ENCODE measurements at places on chromosomes 2 and 18. TPM values are rescaled to one million over a fixed set of nuclear protein-coding genes. Genes with fewer than 3 reads are reported as not detected.
A peak's percentile ranks its signal among the peaks of the same experiment; 100 is the strongest.

DNA sequence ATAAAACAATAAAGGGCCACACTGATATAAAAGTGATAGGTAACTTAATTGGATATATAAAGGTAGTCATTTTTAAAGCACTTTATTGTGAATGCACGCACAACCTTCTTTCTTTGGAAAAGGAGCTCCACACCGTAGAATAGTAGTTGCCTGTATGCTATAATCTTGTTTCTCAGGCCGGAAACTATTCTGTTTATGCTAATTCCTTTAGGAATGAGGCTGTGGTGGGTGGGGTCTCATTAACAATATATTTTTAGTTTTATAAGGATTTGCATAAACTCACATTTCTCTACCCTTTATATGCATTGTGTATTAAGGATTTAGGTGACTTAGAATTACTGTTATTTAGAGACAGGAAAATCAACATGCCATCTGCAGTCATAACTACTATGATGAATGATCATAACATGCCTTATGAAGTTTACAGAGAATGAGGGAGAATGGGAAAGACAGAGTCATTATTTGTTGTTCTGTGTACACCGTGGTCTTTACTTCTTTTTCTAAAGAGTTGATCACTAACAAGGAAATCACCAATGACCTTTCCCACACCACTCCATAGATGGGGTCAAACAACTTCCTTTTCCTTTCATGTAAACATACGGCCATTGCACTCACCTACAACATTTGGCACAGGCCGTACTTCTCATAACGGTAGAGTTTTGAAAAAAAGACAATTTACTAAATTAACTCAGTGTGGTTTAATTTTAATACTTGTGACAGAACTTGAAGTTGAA is 84.5 kb downstream of the PIEZO2 start:
- DNase-seq, result no peak

DNA sequence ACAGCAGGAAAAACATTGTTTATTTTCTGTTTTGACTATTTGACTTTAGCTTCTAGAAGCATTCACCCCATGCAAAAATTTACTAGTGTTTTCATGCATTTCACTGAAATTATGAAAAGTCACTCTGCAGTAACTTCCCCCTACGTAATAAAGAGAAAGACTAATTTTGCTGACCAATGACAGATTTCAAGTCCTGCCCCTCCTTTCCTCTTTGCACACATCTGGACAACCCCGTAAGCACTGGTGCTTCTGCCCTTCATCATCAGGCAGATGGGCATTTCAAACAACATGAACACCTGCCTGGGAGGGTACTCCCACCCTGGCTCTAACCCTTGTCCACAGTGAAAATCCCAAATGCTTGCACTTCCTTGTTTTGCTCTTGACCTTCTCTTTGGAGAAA is 815.0 kb upstream of the ID2 start:
- H3K4me1 ChIP-seq, result no peaks in the 10 kb centered on the region
- no peak overlapping the region for H3K4me3 ChIP-seq
- no peaks in the 10 kb centered on the region for H3K27me3 ChIP-seq
- no peak for DNase-seq
- H3K36me3 ChIP-seq, result no peaks in the 10 kb centered on the region

DNA sequence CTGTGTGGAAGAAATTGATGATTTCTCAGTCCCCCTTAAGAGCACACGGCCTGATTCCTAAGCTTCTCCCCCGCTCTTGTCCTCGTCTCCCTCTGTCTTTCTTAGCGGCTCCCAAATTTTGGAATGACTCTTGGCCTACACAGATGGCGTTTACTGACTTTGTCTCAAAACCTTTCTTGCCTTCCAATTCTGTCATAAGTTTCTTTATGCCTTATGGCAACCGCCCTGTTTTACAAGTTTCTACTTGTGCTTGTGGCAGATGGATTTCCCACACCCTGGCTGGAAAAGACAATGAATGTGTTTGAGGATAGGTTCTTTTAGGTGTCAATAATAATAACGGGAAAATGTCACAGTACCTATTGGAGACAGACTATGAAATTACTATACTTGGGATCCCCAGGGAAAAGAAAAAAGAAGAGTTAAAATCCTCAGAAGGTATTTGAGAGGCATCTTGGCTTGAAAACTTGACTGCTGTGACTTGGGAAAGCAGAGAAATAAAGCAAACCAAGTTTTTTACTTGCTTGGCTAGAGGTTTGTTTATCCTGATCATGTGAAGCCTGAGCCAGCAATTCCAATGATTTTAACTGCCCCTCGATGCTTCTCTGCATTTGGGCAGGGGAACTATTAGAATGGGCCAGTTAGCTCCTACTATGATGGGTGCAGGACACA is 276.4 kb downstream of the HRH4 start:
- H3K4me3 ChIP-seq, result no peak overlapping the region
- H3K4me1 ChIP-seq, result peaks cover 3% of the 10 kb centered on the region
- no peaks in the 10 kb centered on the region for H3K36me3 ChIP-seq

CD28 gene
- 4.3 TPM for total RNA-seq

- no peak overlapping the region for H3K4me3 ChIP-seq
- H3K36me3 ChIP-seq, result no peaks in the 10 kb centered on the region
- H3K27ac ChIP-seq, result no peak overlapping the region
- H3K4me1 ChIP-seq, result no peaks in the 10 kb centered on the region
These were observed 47.4 kb downstream of the GREB1 start for GRCh38 chr2:11581124-11581796.

MDH1B gene
- total RNA-seq, result 1.4 TPM

DNA sequence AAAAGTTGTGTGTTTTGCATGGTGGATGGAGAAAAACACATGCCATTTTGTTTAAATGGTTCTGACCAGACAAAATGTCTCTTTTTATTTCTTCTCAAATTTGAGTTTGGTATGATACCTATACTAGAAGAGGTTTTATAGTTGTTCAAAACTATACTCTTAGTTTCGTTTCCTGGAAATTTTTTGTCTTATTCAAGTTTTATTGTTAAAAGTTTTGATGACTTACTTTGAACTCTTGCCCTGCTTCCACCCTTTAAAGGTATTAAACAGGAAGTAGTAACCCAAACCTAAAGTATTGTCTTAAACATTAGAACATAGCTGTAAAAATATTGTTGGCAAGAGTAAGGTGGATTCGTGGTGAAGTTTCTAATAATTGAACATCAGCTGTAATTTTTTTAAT is 98.2 kb downstream of the BABAM2 start:
- H3K27me3 ChIP-seq, result no peaks in the 10 kb centered on the region
- H3K27ac ChIP-seq, result no peak overlapping the region
- DNase-seq, result no peak
- H3K4me3 ChIP-seq, result peak overlapping the region; percentile 20
- H3K4me1 ChIP-seq, result peaks cover 20% of the 10 kb centered on the region

DNA sequence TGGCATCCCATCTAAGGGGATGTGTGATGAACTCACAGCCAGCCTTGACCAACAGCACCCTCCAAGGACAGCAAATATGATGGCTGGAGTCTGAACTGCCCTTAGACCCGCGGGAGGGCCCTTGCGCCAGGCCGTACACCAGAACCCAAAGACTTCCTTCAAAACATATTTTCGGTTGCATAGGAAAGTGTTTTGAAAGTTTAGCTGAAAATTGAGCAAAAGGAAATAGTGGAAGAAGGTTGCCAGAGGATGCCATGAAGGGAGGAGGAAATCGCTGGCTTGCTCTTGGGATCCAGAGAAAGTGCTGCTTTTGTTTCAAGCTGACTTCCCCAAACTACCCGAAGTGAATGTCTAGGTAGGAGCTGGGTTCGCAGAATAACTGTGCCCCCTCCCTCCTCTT is 61.3 kb downstream of the IL1R2 start:
- H3K27ac ChIP-seq, result peak overlapping the region; percentile 82
- H3K4me3 ChIP-seq, result no peak overlapping the region
- H3K27me3 ChIP-seq, result no peaks in the 10 kb centered on the region
- DNase-seq, result no peak
- H3K36me3 ChIP-seq, result no peaks in the 10 kb centered on the region

- peaks cover 16% of the 10 kb centered on the region for H3K4me1 ChIP-seq
- H3K27me3 ChIP-seq, result no peaks in the 10 kb centered on the region
- H3K36me3 ChIP-seq, result no peaks in the 10 kb centered on the region
- no peak for DNase-seq
These were observed 36.6 kb upstream of the ASB1 start for GRCh38 chr2:238389988-238390589.

CCDC74A gene
- total RNA-seq, result 2.6 TPM

GRCh38 chr2:174931724-174932123 is 73.5 kb downstream of the CHN1 start:
- H3K27me3 ChIP-seq, result no peaks in the 10 kb centered on the region
- H3K36me3 ChIP-seq, result no peaks in the 10 kb centered on the region
- no peak for DNase-seq
- no peaks in the 10 kb centered on the region for H3K4me1 ChIP-seq

DHRS9 gene
- 4.8 TPM for total RNA-seq

CCDC102B gene
- total RNA-seq, result 24.6 TPM

DNA sequence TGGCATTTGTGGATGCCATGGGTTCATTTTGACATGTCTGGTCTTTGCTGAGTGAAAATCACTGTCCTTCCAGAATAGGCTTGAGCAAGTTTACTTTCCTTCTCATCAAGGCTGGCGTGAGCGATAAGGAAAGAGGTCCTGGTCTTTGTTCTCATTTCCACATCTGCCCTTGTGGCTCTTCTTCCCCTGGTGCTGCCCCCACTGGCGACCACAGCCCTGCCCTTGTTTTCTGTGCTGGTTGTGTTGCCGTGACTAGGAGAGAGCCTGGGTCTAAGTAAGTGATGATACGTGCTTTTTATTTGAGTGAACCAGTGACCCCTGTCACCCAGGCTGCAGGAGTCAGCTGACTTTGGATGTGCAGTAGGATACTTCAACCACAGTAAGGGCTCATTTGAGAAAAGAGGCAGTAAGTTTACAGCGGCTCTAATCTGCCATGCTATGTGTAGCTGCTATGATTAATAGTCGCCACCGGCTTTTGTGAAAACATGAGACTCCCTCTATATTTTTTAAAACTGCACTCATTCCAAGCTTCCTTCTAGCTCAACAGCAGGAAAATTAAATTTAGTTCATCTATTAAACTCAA is 441.7 kb downstream of the RNF144A start:
- no peak overlapping the region for H3K27ac ChIP-seq
- H3K4me3 ChIP-seq, result no peak overlapping the region
- H3K27me3 ChIP-seq, result no peaks in the 10 kb centered on the region
- DNase-seq, result no peak
- H3K4me1 ChIP-seq, result no peaks in the 10 kb centered on the region
- no peaks in the 10 kb centered on the region for H3K36me3 ChIP-seq

- peak within 1 kb of the TSS; percentile 97 for H3K27ac ChIP-seq
- no peaks in the 10 kb centered on the region for H3K27me3 ChIP-seq
- no peak for DNase-seq
- peaks cover 22% of the 10 kb centered on the region for H3K36me3 ChIP-seq
These were observed at the start of gene SEMA4C for GRCh38 chr2:96869822-96870625. SEMA4C (minus strand) TSS chr2:96870080; CDS start chr2:96867886, 2,194 bp downstream.

LYPD6 gene
- total RNA-seq, result 0.28 TPM

GRCh38 chr2:120545521-120546047 is 190.1 kb upstream of the GLI2 start:
- H3K4me1 ChIP-seq, result peaks cover 8% of the 10 kb centered on the region
- H3K4me3 ChIP-seq, result no peak overlapping the region
- H3K27me3 ChIP-seq, result no peaks in the 10 kb centered on the region
- DNase-seq, result no peak
- H3K27ac ChIP-seq, result no peak overlapping the region

DNA sequence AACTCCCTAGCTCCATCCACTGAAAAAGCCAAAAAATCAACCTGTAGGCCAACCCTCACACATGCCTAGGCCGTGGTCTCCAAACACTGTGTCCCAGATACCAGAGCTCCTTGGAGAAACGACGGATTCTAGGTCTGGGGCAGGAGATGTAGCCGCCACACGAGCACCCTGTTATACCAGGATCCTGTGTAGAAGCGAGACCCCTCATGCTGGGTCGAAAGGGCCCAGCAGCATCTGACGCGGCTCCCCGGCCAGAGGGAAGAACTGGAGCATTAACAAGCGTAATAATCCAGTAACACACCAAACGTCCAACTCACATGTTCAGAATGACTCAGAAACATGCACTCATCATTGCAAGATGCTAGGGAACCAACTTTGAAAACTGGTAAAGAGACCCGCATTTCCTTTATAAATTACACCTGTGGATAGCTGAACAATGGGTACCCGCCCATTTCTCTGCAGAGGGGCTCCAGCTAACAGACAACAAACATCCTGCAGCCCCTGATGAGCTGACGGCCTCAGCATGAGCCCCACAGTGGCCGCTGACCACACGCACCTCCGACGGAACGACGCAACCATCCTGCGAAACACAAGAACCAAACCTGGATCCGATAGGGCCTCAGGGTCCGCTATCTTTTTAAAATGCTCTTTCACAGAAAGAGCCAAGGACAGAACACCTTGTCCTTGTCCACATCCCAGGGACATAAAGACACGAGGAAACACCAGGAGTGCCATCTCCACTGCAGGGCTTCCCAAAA is 14.2 kb downstream of the SLC66A2 start:
- peaks cover 13% of the 10 kb centered on the region for H3K36me3 ChIP-seq
- no peak overlapping the region for H3K4me3 ChIP-seq
- H3K27me3 ChIP-seq, result no peaks in the 10 kb centered on the region
- no peaks in the 10 kb centered on the region for H3K4me1 ChIP-seq
- no peak overlapping the region for H3K27ac ChIP-seq

CCDC85A gene
- total RNA-seq, result 3.7 TPM

DNA sequence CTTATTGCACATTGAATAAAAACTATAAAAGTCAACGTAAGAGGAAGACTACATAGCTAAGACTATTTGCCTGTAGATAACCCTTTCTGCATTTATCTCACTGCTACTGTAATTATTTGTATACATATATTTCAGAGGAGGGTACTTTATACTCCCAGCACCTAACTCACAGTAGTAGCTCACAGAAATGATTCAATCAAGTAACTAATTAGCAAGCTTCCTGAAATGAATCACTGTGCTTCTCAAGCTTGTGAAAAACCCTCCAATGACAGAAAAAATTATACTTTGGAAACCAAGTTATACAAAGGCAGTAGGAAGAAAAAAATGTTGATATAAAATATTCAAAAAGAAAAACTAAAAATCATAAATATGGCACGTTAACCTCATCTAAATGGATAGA is 124.9 kb downstream of the NBAS start:
- H3K4me3 ChIP-seq, result no peak overlapping the region
- DNase-seq, result no peak
- H3K4me1 ChIP-seq, result no peaks in the 10 kb centered on the region
- no peaks in the 10 kb centered on the region for H3K27me3 ChIP-seq

SERPINB12 gene
- not detected for total RNA-seq

SERPINB2 gene
- not detected for total RNA-seq

GRCh38 chr18:79575891-79576685 is 103.5 kb upstream of the CTDP1 start:
- no peaks in the 10 kb centered on the region for H3K36me3 ChIP-seq
- H3K27me3 ChIP-seq, result no peaks in the 10 kb centered on the region
- H3K4me3 ChIP-seq, result no peak overlapping the region
- DNase-seq, result no peak
- peaks cover 27% of the 10 kb centered on the region for H3K4me1 ChIP-seq
